ENCODE measurements at places on chromosomes 12 and 14. TPM values are rescaled to one million over a fixed set of nuclear protein-coding genes. Genes with fewer than 3 reads are reported as not detected.

GRCh38 chr12:25005376-25005775, 56.5 kb upstream of the BCAT1 start:
- no peak for DNase-seq

- no peak for DNase-seq
These were observed 458.3 kb upstream of the SEL1L start for GRCh38 chr14:81991998-81992397.

Gene GOLGA3
- 104 TPM for total RNA-seq

Gene SMCO2
- total RNA-seq: not detected

Gene CLEC4E
- not detected for total RNA-seq

Gene GPD1
- 0.36 TPM for total RNA-seq
